Stimulated activated CD4-positive, alpha-beta T cell treated with anti-CD3 and anti-CD28 coated beads, Interleukin-1b, Interleukin-23, amount 100 ng/mL, for 1 hour (primary cell): ENCODE measurements at places on chromosomes 12 and 14.

DNA sequence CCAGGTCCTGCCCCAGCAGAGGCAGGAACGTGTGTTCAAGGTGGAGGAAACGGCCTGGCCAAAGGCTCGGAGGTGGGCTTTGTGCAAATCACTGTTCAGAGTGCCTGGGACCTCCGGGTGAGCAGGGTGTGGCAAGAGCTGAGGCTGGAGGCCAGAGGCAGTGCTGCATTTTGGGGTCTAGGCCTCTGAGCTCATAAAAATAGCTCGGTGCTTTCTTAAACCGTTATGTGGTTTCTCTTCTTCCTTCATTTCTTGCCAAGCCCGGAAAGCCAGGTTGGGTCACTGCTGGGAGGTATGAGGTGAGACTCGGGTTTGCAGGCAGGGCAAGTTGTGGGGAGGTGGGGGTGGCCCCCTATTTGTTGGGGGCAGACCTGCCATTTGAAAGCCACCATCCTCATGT lies 178.8 kb upstream of the MYL2 start:
- DNase-seq = no peak

DNA sequence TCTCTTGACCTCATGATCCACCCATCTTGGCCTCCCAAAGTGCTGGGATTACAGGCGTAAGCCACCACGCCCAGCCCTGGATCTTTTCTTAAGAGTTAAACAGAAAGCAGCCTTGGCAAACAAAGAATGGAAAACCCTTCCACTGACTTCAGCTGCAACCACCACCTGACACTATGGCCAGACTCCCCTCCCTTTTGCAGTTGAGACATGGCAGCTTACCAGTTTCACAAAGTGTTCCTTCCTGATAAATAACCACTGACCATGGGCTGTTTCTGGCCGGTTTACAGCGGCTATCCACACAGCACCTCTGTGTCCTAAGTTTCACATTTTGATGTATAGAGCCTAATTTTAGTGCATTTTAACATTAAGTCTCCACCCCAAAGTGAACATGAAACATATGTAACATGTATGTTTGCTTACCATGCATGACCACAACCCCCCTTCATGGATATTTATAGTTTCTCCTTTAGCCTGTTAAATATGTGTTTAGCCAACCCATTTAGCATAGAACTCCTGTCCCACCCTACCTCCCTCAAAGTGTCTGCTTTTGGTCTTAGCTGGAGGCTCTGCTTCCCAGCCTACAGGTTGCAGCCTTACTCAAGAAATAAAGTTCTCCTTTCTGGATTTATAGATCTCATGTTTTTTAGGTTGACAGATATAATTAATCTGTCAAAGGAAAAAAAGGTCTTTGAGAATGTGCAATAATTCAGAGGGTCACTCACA lies 32.7 kb upstream of the RAB21 start:
- DNase-seq = no peak

DNA sequence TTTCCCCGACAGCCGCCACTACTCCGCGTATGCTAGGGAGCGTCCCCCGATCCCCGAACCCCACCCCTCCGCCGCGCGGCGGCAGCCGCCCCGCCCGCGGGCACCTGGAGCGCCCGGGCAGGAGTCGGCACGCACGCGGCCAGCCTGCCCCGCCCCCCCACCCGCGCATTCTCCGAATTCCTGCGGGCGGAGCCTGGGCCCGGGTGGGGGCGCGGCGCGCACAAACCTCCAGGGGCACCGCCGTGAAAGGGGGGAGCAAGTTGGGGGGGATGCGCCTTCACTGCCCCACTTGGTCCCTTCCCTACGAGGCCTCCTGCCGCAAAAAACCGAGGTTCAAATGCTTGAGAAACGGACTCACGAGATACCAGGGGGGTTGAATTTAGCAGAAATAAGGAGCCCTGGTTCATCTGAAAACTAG lies 1.7 kb downstream of the AJUBA start:
- DNase-seq = no peak

GRCh38 chr14:95895720-95896119 lies 19.1 kb downstream of the TUNAR start:
- no peak for DNase-seq

DNA sequence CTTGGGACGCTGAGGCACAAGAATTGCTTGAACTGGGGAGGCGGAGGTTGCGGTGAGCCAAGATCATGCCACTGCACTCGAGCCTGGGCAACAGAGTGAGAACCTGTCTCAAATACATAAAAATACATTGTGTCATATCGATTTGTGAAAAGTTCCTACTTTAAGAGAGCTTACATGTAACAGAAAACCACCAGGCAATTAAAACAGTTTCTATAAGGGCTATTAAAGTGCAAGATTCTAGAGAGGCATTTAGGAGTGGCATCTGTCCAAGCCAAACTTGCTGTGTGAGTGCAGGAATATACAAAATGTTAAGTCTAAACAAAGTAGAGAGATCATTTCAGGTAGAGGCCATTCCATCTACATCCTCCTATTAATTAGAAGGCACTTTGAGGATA lies 1.7 kb upstream of the NEK9 start:
- no peak for DNase-seq

DNA sequence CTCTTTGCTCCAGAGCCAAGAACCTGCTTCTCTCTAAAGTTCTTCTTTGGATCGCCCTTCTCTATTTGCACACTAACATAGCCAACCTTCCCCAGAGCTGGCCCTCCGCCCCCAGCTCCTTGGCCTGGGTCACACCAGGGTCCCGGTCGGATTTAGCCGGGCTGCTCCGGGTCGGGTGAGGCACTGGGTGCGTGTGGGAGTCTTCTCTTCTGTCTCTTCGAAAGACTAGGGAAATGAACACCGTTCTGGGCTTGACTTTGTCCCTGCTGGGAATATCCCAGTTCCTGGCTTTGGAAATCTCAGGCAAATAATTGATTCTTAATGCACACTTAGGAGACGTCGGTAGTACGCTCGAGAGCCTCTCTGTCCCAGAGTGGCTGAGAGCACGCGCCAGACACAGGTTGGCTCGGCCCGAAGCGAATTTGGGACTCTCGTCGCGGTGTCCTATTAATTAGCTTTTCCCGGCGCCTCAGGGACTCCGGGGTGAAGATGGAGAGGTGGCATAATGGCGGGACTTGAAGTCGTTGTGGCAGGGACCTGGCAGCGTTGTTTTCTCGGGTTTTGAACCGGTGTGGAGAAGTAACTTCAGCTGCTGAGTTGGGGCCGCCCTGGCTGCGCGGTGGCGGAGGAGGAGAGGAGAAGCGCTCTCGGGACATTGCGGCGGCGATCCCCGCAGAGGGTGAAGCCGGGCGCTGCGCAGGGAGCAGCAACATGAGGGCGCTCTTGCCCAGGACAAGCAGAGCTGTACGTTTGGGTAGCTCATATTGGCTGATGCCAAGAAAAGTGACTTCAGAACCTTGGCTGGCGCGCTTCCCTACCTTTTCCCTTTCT lies 7.5 kb downstream of the FOXG1 start:
- no peak for DNase-seq
